Activated CD4-positive, alpha-beta T cell treated with anti-CD3 and anti-CD28 coated beads, Interleukin-2, amount 50 U/mL, for 16 hours (primary cell): ENCODE measurements at places on chromosomes 5 and 9.

DNA sequence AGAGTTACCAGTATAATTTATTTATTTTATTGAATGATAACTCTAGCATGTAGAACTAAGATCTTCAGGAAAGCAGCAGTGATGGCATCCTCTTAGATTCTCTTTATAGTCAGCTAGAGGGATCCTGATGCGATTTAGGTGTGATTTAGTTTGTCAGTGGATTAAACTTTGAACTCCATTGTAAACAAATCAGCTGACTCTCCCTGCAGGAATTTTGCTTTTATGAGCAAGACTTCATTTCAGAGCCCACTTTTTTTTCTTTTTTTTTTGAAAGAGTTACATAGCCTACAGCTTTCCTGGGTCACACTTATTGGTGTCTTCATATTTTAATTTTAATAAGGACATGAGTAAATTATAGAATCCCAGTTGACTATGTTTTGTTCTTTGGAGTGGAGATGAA, 93.8 kb upstream of the SEMA6A start:
- no peak for DNase-seq

DNA sequence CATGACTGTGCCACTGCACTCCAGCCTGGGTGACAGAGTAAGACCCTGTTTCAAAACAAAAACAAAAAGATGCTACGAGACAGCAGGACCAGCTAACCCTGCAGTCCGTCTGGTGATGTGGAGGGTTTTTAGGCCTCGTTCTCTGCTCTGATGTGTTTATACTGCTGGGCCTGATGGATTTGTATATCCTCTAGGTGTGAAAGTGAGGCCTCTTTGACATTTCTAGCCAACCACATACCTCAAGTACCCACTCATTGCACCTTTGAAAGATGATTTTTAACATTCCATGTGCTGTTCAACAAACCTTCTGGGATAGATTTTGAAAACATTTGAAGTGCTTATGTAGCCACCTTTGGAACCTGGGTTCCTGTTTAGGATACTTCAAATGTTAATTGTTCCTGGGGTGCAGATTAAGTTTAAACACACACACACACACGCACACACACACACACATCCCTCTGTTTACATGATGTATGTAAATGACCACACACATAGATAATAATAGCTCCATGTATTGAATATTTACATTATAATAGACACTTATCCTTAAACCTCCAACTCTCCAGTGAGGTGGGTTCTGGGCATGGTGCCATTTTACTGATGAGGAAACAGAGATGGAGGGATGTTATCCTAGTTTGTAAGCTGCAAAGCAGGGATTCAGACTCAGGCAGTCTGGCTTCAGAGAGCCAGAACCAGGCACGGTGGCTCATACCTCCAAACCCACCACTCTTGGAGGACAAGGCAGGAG, 48.8 kb upstream of the GOLPH3 start:
- DNase-seq: no peak

DNA sequence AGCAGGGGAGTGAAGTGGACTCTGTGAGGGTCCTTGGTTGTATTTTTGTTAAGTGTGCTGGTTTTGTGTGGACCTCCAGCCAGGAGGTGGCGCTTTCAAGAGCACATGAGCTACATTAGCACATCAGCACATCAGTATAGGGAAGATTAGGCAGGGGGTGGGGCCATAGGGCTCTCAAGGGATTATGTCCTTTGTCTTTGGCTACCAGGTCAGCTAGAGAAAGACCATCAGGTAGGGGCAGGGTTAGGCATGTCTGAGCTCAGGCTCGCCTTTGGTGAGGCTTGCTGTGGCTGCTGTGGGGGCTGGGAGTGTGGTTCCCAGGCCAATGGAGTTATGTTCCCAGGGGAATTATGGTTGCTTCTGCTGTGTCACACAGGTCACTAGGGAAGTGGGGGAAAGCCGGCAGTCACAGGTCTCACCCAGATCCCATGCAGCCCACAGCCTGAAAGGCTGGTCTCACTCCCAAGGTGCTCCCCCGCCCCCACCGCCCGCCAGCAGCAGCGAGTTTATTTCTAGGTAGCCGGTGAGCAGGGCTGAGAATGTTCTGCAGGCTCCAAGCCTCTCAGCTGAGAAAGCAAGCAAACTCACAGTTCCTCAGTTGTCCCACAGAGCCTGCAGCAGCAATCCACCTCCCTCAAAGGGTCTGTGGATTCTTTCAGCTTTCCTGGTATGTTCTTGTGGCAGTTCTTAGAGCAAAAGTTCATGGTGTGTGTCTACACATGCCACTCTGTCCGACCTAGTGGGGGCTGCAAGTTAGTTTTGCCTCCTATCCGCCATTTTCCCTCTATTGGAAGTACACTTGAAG, 13.7 kb downstream of the OR1J1 start:
- no peak for DNase-seq

DNA sequence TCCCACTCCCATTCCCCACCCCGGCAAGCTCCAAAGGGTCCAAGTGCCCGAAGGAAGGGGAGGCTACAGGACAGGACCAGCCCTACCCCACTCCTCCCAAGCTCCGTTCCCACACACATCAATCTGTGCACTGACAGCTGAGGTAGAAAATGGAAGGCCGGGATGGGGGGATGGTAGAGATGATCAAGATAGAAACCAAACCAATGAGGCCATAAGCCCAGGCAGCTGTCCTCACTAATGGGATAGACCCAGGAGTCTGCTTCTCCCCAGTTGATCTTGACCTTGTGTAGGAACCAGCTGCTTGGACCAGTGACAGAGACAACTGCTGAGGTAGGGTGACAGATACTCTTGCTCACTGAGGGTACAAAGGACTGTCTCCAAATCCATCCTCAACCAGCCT, 38.6 kb downstream of the B4GALT1 start:
- DNase-seq: no peak

DNA sequence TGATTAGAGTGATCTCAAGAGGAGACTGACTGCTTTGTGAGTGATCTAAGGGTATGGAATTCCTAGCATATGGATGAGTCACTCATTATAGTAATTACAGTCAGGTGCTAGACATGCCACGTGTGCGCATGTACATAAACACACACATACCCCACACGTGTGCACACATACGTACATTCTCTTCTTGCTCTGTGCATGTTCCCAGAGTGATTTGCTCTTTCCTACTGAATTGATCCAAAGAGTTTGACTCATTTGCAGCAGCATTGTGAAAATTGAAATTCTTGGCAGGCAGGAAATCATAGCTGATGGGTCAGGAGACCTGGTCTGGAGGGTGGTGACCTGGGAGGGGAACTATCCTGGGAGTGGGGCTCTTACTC, 63.8 kb downstream of the ANGPTL2 start:
- DNase-seq: no peak

GRCh38 chr5:1726469-1726865, 73.2 kb downstream of the MRPL36 start:
- no peak for DNase-seq

GRCh38 chr5:68343421-68343826, 127.9 kb downstream of the PIK3R1 start:
- DNase-seq: peak; percentile 70

GRCh38 chr5:178389026-178389729, 156.6 kb upstream of the PHYKPL start:
- DNase-seq: no peak

- no peak for DNase-seq
These were observed 43.0 kb downstream of the MARCHF3 start for GRCh38 chr5:126987271-126987899.

DNA sequence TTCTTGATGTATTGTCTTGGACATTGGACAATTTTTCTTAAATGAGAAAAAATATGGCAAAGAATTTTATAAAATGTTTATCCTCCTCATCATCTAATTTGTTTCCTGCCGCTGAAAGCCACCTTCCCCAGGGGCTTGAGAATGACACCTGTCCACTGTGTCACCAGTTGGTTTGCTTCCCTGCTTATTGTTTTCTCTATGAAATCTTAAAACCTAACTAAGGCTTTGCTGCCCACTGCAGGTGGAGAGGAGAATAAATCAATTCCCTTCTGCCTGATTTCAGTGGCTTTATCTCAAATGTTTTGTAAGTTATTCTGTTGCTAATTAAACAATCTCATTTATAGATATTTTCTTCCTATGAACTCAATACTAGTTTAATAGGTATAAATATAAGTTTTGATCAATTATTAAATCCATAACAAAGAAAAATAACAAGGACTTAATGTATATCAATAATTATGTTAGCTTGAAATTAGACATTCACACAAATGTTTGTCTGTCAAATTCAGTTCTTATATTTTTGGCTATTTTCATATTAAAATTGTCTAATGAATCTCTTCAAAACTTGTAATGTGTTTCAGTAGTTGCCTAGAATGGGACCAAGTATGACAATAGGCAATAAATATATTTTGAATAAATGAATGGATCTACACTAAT, 822.5 kb downstream of the PTPRD start:
- DNase-seq: peak; percentile 16

DNA sequence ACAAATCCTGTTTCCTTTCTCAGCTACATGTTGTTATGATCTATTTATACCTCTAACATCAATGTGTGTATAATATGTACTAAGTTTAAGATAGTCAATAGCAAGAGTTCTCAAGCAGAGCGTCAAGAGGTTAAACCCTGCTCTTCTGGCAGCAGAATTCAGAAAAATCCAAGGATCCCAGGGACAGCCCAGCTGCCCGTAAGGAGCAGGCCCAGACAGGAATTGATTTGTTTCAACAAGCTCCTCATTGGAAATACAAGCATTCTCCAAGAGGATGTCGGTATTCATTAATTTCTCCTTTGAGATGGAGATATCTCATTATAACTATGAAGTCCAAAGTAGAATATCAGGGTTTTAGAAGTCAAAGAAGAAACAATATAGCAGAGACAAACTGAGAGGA, 14.9 kb downstream of the EFNA5 start:
- DNase-seq: no peak

DNA sequence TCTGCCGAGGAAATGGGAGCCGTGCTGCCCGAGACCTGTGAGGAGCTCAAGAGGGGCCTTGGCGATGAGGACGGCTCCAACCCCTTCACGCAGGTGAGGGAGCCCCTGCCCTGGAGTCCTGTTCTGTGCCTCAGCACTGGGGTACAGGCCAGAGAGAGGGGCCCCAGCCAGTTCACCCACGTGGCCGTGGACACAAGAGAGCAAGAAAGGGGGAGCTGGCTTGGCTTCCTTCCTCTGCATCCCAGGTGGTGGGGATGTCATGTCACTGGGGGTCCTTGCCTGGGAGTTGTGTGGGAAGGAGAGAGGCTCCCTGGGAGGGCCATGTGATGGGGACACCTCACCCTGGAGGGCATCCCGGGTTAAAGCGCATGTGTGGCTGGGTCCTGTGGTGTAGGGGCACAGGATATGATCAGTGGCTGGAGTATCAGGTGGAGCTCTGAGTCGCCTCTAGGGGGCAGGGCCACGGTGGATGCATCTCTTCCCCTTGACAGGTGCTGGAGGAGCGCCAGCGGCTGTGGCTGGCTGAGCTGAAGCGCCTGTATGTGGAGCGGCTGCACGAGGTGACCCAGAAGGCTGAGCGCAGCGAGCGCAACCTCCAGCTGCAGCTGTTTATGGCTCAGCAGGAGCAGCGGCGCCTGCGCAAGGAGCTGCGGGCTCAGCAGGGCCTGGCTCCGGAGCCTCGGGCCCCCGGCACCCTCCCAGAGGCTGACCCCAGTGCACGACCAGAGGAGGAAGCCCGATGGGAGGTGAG, 7.5 kb downstream of the N4BP3 start:
- peak; percentile 87 for DNase-seq

GRCh38 chr5:6398570-6399230, 20.4 kb upstream of the MED10 start:
- DNase-seq: no peak

DNA sequence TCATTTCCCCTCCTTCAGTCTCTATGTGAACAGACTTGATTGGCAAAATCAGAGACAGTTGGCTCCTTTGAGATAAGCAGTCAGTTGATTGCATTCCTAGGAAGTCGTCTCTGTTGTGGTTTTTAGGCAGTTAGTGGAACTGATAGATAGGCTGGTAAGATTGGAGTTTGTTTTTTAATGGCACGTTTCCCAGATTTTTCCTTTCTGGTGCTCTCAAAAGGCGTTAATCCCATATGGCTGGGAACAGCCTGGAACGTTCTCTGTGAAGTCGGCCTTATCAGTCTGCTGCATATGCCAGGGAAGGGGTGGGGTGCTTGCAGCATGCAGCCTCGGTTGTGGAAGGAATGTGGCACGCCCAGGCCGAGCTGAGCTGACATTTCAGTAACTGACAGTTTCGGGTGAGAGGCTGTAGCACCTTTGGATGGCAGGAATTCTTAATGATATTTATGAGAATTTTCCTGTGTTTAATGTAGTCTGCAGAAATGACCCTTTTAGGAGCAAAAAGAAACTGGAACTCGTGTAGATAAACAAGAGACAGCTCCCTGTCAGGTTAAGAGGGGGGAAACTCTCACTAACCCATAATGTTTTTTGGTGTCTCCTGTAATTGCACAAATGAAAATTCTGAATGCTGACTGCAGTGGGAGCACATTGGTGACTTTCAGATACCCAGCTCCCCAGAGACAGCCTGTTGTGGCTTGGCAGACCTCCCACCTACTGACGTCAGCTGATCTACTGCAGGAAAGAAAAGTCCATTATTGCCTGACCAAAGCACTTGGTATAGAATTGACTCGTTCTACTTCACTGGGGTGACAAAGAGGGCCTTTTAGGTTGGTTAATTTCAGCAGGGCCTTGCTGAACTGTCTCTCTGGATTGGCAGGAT, 6.3 kb downstream of the SPTAN1 start:
- peak; percentile 64 for DNase-seq

DNA sequence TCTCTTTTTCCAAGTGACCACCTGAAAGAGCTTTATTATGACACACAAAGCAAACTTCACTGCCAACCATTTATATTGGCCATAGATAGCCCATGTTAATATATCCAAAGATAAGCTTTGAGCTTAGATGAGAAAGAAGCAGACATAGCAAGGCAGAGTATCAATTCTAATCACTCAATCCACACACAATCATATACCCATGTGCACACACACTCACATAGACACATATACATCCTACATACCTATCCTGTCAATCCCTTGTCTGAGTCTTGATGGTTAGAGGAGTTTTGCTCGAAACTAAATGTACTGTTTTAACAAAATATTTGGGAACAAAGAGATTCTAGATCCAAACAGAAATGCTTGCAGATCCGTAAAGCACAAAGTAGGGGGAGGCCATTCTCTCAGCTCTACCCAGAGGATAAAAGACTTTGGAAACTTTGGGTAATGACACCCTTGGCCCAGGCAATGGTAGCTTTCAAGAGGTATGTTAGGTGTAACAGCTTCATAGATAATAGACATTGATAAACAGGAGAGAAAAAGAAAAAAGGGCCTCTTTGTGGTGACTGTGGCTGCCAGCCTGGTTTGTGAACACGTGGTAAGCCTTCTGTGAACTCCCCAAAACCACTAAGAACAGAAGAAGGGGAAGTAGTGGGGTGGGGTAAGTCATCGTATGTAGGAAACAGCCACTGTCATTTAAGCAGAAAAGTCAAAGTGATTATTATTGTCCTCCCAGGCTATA, 121.6 kb downstream of the TLR4 start:
- DNase-seq: peak; percentile 62

GRCh38 chr5:170219615-170220014, 13.2 kb upstream of the C5orf58 start:
- no peak for DNase-seq

GRCh38 chr5:12623408-12623807, 719.2 kb upstream of the CTNND2 start:
- DNase-seq: no peak

DNA sequence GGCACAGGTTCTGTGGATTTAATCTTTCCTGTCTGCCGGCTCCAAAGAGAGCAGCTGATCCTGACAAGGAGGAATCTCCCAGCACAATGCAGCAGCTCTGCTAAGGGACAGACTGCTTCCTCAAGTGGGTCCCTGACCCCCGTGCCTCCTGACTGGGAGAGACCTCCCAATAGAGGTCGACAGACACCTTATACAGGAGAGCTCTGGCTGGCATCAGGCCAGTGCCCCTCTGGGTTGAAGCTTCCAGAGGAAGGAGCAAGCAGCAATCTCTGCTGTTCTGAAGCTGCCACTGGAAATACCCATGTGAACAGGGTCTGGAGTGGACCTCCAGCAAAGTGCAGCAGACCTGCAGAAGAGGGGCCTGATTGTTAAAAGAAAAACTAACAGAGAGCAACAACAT, 630.2 kb upstream of the FTMT start:
- no peak for DNase-seq
